ENCODE measurements at places on chromosomes 13 and 19.
A peak's percentile ranks its signal among the peaks of the same experiment; 100 is the strongest.

DNA sequence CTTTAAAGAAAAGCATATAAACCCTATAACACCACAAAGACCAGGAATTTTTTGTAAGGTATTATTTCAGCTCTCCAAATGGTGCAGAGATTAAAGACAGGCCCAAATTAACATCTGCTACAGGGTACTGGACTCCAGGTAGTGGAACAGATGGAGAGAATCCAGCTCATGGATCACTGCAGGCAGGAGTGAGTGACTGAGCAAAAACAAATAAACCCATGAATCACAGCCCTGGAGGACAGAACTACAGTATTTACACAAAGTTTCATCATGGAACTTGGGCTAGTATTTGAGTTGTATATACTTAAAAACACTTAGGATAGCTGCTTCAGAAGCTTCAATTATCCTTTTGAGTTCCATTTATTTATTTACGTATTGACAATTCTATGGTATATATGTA is 132.8 kb upstream of the SPRY2 start:
- DNase-seq = no peak

GRCh38 chr13:41495044-41495443 is 37.7 kb downstream of the RGCC start:
- no peak for DNase-seq

GRCh38 chr13:48292650-48293049 is 10.9 kb upstream of the RB1 start:
- DNase-seq = no peak

GRCh38 chr13:24304620-24305019 is 4.8 kb upstream of the C1QTNF9 start:
- DNase-seq = no peak

- DNase-seq = no peak
Measured at GRCh38 chr19:45763691-45764294, 5.3 kb downstream of the SIX5 start.

GRCh38 chr13:113092776-113093579 is 12.6 kb upstream of the F7 start:
- DNase-seq = no peak

DNA sequence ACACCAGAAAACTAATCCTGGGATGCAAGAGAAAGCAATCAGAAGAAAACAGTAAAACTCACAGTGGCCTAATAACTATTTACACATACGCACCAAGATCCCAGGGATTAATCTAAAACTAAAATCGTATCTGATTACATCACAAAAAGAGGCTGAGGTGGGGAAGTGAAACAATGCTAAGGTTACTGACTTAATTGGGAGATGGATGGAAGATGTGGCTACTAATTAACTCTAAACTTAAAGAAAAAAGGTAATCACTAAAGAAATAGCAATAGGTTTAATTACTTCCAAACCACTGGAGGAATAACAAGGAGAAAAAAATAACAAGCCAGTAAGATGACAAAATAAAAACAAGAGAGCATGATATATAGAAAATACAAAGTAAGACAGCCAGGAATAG is 50.4 kb downstream of the NUFIP1 start:
- DNase-seq = no peak

DNA sequence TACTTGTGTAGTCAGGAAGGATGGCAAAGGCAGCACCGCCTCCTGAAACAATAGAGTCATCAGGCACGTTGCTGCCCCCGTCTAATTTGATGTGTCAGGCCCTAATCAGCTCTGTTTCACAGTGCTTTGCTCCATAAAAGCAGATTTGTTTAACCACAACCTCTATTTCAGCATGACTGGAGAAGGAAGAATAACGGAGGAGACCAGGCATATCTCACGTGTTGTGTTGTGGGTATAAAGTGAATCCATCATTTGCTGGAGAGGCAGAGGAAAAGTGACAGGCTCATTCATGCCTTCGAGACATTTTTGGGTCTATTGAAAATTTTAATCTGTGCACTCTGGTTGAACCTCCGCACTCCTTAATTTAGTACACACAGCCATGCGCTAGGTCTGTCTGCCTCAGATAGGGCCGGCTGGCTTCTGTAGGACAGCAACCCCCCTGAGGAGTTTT is 940.4 kb upstream of the SLC10A2 start:
- DNase-seq = no peak

- no peak for DNase-seq
Measured at GRCh38 chr13:56864451-56864850, 276.3 kb upstream of the PRR20A start.

GRCh38 chr13:68998056-68998455 is 1109.6 kb upstream of the ATXN8OS start:
- DNase-seq = no peak

DNA sequence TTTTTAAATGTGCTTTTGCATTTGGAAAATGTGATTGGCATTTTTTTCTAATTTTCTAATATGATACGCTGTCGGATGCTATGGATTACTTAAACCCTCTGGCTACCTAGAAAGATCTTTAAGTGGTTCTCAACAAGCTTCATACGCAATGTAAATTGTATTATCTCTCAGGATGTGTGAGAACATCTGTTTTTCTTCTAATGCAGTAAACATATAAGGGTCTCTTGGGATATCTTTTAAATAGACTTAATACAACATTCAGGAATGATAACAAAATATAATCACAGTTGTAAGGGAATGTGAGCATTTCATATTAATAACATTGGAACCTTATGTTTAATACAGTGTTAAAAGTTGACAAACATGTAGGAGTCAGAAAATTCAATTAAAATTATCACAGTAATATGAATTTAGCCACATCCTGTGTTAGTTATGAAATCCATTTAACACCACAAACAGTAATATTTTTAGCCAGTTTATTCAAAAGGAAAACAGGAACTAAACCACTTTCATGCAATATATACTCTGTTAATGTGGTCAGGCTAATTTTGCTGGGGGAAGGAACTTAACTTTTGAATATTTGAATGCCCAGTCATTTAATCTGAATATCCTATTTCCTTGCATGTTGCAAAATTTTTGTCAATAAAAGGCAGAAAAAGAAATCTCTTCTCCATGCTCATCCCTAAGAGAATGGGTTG is 15.0 kb upstream of the ALOX5AP start:
- DNase-seq = no peak

DNA sequence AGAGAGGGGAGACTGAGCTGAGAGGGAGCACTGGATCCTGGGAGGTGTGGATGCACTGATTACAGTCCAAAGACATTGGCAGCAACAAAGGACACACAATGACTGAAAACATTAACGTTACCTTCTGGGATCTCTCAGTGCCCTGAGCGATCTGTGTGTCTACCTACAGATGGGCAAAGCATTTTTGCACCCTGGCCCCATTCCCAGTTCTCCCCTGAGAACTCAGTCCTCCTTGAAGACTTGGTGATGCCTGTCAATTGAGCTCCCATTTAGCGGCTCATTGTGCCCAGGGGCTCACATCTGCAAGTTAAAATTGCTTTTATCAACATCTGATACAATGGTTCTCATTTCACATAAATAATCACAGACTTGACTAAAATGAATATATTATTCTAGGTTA is 62.5 kb downstream of the CDADC1 start:
- DNase-seq = no peak

DNA sequence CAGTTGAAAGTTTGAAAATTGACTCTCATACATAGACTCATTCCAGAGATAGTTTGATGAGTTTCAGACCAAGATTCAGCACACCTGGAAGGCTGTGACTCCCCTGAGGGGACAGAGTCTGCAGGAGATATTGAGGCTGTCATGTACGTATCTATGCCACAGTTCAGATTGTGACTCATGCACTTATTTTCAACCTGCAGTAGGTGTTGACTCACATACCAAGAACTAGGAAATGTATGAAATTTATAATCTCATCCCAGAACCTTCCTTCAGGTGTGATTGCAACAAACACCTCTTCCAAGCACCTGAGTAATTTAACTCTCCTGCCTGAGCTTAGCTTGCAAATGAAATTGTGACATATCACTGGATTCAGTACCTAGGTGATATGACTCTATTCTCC is 64.4 kb upstream of the ZNF43 start:
- no peak for DNase-seq

GRCh38 chr13:82436099-82436585 is 1446.1 kb downstream of the SLITRK1 start:
- DNase-seq = no peak

GRCh38 chr19:50368649-50369570 is 3.5 kb upstream of the NAPSA start:
- peak; percentile 90 for DNase-seq

DNA sequence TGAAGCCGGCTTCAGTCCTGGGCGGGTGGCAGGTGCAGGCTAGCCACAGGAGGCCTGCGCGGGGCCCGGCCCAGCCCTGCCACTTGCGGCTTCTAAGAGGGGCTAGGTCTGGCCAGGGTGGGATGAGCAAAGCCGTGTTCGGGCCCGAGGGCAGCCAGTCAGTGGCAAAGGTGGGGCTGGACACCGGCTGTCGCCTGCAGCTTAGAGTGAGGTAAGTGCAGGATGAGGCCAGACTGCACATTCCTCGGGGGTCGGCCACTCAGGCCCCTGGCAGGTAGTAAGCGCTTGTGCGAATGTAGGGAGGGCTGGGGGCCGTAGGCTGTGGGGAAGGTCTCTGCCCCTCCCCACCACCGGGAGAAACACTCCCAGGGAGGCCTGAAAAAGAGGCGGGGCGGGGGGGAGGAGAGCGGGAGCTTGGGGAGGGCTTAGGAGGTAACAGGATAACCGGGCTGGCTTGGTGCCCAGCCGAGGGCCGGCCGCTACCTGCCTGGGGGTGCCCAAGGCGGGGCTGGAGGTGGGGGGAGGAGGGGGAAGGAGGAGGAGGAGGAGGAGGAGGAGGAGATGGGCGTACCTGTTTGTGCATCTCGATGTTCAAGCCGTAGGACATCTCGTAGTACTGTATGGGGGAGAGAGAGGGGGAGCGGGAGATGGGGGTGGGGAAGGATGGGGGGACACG is 6.4 kb downstream of the TLE5 start:
- DNase-seq = no peak

DNA sequence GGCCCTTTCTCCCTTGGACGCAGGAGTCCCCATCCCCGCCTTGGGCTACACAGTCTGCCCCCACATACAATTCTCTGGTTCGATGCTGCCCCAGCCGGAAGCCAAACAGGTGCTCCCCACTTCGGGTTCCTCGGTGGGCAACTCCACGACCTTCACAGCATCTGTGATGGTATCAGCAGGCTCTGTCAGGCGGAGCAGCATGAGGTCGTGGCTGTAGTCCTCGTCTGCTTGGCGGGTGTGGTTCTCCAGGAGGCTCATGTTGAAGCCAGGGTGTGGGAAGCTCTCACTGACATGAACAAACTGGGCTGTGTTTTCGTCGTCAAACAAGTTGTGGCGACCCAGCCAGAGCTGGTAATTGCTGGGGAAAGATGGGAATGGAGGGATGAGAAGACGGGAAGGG is 3.5 kb downstream of the KLK1 start:
- no peak for DNase-seq

GRCh38 chr13:29081036-29081435 is 260.9 kb downstream of the MTUS2 start:
- no peak for DNase-seq

GRCh38 chr13:82597747-82598146 is 1284.5 kb downstream of the SLITRK1 start:
- DNase-seq = no peak

GRCh38 chr13:52896827-52897659 is 48.6 kb upstream of the PCDH8 start:
- DNase-seq = no peak

DNA sequence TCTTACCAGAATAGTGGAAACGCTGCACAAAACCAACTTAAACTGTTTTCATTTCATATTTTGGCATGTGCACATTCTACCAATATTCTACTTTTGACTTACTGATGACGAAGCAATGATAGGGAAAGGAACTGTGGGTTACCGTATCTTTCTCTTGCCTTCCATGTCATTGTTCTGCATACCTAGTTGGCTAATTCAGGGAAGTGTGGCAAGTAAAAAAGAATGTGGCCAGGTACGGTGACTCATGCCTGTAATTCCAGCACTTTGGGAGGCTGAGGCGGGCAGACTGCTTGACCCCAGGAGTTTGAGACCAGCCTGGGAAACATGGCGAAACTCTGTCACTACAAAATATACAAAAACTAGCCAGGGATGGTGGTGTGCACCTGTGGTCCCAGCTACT is 108.2 kb downstream of the SIPA1L3 start:
- no peak for DNase-seq

DNA sequence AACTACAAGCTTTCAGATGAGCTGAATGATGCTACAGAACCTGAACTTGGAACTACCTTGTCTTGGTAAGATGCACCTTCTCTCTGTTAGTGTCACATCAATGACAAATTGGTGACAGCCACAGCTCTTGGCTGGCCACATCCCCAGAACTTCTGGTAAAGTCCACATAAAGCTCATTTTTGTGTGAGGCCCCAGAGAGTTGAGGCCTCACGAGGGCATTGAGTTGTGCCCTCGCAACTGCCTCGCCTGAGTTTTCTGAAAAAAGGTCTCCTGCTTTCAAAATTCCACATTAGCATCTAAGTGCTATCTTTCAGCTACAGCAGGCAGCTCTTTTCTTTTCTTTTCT is 42.6 kb downstream of the MRPL57 start:
- no peak for DNase-seq

GRCh38 chr13:96033220-96034015 is 19.8 kb downstream of the UGGT2 start:
- no peak for DNase-seq

DNA sequence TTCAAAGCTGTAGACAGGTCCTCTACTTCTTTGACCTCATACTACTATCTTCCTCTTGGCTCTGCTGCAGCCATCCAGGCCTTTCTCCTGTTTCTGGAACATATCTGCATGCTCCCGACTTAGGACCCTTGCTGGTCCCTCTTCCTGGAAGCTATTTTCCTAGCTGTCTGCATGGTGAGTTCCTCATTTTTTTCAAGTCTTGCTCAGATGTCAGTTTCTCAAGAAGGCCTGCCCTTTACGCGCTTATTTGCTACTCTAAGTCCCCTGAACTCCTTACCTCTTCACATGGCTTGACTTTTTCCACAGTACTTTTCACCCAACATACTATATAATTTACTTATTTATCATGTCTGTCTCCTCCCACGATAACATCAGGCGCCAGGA is 31.4 kb downstream of the DNAJC3 start:
- no peak for DNase-seq

DNA sequence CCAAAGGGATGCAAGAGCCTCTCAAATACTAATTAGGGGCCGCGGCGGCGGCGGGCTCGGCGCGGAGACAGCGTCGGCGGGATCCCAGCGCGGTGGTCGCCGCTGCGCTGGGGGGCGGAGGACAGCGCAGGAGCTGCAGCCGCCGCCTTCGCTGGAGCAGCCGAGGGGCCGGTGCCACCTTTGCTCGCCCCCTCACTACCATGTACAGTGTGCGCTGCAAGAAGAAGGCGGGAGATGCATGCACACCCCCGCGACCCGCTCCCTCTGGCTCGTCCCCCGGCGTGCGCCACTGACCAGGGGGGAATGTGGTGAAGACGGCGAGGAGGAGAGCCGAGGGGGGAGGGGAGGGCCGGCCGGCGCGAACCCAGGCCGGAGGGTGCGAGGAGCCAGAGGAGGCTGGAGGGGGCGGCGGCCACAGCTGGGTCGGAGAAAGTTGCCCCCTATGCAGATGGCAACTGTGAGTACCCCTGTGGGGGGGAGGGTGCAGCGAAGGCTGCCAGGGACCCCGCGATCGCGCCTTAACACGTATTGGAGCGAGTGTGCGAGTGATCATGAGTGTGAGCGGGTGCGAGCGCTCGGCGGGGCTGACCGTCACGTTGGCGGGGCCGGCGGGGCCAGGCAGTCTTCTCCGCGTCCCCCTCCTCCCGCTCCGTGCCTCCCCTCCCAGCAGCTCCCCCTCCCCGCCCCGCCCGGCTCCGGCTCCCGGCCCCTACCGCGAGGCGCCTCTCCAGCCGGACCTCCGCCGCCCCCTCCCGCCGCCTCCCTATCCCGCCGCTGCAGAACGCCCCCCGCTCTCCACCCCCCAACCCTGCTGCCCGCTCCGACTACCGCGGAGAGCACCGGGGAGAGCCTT is 808 bp downstream of the SLITRK5 start:
- DNase-seq = no peak

- no peak for DNase-seq
Measured at GRCh38 chr19:41114132-41114531, at the start of gene CYP2F1. Gene CYP2F1 (plus strand): TSS chr19:41114432. CDS start chr19:41116189, 1,757 bp downstream.
